ENCODE measurements at places on chromosomes 1 and 21.

- no peak for DNase-seq
These were observed 397.8 kb upstream of the USP24 start for GRCh38 chr1:55612988-55613387.

- DNase-seq: no peak
These were observed 20.0 kb upstream of the SYT6 start for GRCh38 chr1:114173680-114174079.

DNA sequence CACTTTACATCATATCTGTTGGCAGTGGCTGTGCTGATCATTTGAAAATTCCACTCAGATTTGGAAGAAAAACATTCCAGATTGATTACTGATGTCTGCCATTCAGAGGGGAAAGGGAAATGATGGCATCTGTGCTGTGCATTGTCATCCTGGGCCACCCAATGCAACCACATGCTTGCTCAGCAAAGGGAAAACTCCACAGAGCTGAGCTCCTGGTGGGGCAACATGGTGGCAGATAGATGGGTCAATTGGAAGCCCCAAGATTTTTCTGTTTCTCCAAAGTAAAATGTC, 11.8 kb downstream of the OXCT2 start:
- no peak for DNase-seq

- no peak for DNase-seq
These were observed 138.3 kb downstream of the FOXD2 start for GRCh38 chr1:47575855-47576757.

DNA sequence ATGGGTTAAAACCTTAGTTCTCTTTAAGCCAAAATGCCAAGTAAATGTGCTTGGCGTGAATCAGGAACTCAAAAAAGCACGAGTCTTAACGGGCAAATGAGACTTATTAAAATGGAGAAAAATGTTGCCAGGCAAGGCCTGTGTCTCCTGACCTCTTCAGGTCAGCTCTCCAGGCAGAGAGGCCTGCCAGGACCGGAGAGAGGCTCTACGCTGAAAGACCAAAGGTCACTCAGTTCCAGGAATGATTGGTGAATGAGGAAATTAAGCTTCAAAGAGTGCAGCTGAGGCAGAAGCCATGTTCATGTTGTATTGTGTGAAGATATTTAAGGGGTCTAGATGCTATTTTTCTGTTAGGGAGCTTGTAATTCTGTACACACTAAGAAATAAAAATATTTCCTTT, 66.6 kb downstream of the SPAG17 start:
- no peak for DNase-seq

DNA sequence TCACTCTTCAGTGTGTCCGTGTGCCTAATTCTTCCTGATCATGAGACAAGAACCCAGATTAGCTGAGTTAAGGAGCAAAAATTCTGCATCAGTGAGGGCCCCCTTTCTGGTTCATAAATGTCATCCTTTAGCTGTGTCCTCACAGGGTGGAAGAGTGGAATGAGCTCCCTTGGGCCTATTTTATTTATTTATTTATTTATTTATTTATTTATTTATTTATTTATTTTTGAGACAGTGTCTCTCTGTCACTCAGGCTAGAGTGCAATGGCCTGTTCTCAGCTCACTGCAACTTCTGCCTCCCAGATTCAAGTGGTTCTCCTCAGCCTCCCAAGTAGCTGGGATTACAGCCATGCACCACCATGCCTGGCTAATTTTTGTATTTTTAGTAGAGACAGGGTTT, 131.7 kb downstream of the PATJ start:
- DNase-seq: no peak

DNA sequence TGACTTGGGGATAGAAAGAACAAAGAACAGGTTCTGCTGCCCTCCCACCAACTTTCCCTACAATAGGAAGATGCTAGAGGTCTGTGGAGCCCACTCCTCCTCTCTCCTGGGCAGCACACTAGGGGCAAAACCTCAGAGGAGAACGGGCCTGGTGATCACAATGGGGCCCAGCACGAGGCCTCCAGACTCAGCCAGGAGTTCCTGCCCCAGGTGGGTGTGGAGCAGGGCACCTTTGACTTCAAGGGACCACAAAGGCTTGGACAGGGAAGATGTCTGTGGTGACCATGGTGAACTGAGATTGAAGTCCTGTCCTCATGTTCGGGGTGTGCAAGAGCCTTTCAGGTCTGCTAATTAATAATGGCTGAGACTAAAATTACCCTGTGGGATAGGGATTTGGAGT, 88.8 kb downstream of the LAMC2 start:
- no peak for DNase-seq

- no peak for DNase-seq
These were observed 4.3 kb upstream of the ERI3 start for GRCh38 chr1:44359234-44359935.

- DNase-seq: no peak
These were observed 10.1 kb downstream of the FNDC5 start for GRCh38 chr1:32860566-32860965.

- DNase-seq: no peak
These were observed 48.3 kb downstream of the CTTNBP2NL start for GRCh38 chr1:112444269-112444668.

- no peak for DNase-seq
These were observed 141.0 kb upstream of the NGF start for GRCh38 chr1:115479055-115479482.

DNA sequence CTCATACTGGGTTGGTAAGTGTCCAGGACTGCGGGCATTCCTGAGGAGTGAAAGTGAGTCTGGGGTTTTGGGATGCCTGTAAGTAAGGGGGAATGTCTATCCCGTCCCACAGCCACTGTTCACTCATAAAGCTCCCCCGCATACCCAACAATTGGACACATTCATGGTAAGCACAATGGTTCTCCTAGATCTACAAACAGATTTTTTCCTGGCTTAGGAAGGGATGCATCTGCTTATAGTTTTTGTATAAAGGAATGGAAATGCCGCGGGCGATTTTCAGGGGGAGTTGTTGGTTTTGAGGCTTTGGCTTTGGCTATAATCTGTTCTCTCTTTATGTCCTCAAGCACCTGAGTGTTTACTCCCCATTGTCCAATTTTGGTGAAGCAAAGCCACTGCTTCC, 7.1 kb downstream of the ERVH48-1 start:
- DNase-seq: no peak

- DNase-seq: no peak
These were observed 2.6 kb downstream of the C1orf116 start for GRCh38 chr1:207029701-207030521.

DNA sequence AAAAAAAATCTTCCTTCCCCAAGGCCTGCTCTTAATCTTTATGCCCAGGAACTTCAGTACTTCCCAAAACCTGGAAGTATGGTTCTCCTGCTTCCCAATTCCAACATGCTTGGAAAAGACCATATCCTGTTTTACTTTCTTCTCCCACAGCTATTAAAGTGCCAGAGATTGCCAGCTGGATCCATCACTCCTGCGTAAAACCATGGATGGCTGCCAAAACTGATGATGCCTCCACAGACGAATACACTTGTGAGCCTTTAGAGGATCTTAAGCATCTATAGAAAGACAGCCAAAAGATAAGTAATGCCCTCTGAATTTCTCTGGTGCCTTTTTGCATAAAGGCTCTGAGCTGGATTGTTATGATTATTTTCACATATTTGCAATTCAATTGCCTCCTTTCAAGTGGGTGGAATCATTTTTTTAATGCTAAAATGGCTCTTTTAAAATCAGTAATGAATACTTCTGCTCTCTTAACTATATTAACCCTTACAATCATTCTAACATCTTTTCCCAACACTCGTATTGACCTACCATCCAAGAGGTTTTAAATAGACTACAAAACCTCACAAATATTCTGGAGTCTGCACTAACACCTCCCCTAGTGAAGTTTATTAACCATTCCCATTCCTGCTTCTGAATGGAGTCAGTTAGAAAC, 1807.8 kb downstream of the BRINP3 start:
- DNase-seq: no peak

GRCh38 chr1:212520746-212521145, 87.8 kb upstream of the ATF3 start:
- no peak for DNase-seq

- DNase-seq: no peak
These were observed 182.1 kb upstream of the LMO4 start for GRCh38 chr1:87146538-87146937.

GRCh38 chr21:46122758-46123683, 25.1 kb downstream of the COL6A2 start:
- DNase-seq: no peak

- no peak for DNase-seq
These were observed 86.7 kb downstream of the LRRC53 start for GRCh38 chr1:74425676-74426075.

DNA sequence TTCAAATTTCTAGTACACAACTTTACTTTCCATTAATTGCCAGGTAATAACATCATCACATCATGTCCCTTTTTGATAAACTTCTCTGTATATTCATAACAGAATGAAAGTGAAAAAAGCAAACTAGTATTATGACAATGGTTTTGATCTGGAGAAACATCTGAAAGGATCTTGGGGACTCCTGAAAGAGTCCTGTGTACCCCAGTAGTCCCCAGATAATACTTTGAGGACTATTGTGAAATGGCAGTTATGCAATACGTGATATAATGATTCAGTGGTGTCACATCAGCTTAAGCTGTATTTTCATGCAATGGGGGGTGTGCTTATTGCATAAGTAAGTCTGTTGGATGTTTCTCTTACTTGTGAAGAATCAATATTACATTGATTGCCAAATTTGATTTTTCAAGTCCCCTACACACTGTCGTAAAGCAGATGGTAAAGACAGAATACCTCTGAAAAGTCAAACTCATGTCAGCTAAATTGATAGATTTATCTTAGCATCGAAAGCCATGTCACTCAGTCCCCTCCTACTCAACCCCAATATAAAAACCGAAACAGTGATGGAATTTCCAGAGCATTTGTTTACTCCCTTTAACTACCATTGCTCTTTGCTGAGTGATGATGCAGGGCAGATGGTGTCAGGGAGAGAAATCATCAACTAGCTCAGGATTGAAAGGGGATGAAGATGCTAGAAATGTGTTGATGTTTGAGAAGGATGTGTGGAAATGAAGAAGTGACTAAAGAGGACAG, 146.7 kb upstream of the C1orf105 start:
- DNase-seq: no peak

DNA sequence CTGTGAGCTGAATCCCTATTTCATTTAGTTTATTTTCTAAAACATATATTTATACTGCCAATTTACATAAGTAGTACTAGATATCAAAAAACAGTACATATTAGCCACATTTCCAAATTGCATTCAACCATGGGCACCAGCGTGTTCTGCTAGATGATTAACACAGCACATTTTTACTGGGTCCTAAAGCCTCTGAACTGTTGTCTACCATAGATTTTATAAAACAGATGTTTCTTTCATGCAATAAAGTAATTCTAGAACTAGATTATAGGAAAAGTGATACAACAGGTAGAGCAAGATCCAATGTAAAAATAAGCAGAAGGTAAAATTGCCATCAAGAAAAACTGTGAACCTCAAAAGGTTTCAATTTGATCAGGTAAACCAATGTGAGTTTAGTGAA, 108.6 kb downstream of the FAF1 start:
- DNase-seq: no peak

- DNase-seq: no peak
These were observed 66.3 kb downstream of the ARHGEF10L start for GRCh38 chr1:17605582-17606344.

DNA sequence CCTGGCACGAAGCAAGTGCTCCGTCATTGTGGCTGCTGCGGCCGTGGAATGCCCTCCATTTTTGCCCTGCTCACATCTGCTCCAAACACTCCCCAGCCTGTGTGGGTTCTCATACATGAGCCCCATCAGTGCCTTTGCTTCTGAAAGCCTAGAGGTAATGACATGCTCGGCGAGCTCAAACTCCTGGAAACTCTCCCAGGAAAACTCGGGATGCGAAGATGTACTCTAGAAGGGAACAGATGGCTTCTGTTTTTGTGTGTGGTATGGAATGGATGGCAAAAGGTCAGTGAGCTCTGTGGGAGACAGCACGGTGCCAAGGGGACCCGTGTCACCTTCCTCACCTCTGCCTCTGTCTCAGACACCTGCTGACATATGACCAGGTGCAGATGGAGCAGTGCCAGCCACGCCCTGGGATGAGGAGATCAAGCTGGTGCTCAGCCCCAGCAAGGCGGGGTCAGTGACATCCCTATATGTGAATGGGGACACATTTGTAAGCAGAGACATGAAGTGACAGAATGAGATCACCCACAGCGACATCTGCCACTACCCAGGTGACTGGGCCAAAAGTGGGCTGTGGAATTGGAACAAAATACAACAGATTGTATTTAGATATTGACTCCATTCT, 84.1 kb upstream of the COX20 start:
- DNase-seq: no peak

GRCh38 chr21:38293765-38294164, 37.0 kb downstream of the KCNJ15 start:
- DNase-seq: no peak

DNA sequence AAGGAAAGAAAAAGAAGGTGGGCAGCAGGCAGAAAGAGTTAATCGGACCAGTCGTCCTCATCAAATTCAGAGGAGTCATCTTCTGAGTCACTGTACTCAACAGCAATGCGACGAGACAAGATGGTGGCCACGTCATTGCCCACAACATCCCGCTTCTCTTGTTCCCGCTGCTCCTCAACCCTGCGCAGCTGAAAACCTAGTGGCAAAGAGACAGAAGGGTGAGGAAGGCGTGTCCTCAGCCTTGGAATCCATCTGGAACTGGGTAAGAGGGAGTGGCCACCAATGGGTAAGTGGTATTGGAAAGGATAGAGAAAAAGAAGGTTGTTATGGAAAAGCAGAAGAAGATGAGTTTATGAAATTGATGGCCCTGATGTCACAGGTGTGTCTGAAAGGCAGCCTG, 15.7 kb downstream of the GPR3 start:
- DNase-seq: no peak

DNA sequence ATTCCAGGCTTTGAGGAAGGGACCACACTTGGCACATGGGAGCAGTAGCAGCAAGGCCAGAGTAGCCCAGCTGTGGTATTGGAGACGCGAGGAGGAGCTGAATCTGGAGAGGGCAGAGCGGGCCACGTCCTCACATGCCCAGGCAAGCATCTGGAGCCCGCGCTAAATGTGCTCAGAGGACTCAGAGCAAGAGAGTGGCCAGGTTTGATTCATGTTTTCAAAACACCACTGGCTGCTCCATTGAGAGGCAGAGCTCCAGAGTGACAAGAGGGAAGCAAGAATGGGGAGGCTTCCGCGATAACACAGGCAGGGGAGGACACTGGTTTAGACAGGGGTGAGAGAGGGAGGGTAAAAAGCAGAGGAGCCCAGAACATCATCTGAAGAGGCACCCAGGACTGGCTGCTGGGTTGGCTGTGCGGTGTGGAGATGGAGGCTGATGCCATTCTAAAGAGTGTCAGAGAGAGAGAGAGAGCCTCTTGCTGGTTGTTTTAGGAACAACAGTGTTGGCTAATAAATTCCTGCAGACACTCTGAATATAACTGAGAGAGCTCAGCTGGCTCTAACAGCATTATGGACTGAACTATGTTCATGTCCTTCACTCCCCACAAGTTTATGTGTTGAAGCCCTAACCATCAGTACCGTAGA, 32.3 kb downstream of the RCAN1 start:
- no peak for DNase-seq

- no peak for DNase-seq
These were observed 82.2 kb upstream of the BMP8A start for GRCh38 chr1:39409055-39409816.

- no peak for DNase-seq
These were observed 52.8 kb downstream of the TNFSF18 start for GRCh38 chr1:172997941-172998361.

- no peak for DNase-seq
These were observed 8.0 kb downstream of the NDUFS5 start for GRCh38 chr1:39034114-39034654.

GRCh38 chr1:153940756-153941155, 5.8 kb downstream of the DENND4B start:
- no peak for DNase-seq

All from activated T-cell treated with anti-CD3 and anti-CD28 coated beads for 48 hours (primary cell).